ENCODE measurements at places on chromosomes 13 and 19.

DNA sequence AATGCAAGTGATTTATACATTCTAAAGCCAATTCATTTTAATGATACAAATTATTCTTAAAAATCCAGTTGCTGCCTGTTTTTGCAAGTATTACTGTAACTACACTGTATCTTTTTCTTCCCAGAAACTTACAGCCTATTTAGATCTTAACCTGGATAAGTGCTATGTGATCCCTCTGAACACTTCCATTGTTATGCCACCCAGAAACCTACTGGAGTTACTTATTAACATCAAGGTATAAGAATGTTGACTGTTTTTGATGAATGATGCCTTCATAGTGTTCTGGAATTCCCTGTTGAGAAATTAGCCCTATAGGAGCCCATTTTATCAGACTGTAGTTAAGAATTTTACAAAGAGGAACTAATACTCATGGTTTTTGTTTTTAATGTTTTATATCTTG is 25.0 kb downstream of the ITM2B start:
- DNase-seq, result no peak

GRCh38 chr13:83879431-83880171 is 2.7 kb downstream of the SLITRK1 start:
- no peak for DNase-seq

GRCh38 chr19:11063434-11063833 is 25.8 kb upstream of the LDLR start:
- DNase-seq, result no peak

DNA sequence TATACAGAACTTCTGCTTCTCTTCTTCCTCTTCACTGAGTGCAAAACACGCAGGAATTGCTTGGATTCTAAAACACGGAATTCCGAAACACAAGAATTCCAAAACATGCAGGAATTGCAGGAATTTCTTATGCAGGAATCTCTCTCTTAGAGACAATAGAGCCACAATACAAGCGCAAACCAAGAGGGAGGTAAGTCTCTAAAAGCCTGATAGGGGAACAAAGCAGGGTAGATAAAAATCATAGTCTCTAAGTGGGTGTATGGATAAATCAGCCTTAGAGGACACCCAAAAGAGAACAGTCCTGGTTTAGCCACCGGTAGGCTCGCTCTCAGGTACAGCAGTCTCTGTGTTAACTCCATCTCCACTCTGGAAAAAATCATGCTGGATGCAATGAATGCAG is 112.9 kb downstream of the LHFPL6 start:
- no peak for DNase-seq

DNA sequence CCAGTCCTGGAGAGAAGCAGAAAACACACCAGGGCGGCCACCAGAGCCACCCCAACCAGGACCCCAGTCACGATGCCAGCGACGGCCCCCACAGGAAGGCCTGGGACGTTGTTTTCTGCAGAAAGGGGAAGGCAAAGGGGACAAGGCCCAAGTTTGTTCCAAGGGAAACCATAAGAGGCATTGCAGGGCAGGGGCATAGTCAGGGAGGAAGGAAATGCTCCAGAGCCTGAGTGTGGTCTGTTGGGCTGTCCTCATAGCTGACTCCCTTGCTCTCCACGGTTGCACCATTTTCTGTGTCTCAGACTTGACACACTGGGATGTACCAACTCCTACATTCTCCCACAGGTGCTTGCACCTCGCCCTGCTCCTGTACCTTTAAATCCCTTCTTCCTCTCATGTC is 5.2 kb downstream of the CEACAM4 start:
- no peak for DNase-seq

DNA sequence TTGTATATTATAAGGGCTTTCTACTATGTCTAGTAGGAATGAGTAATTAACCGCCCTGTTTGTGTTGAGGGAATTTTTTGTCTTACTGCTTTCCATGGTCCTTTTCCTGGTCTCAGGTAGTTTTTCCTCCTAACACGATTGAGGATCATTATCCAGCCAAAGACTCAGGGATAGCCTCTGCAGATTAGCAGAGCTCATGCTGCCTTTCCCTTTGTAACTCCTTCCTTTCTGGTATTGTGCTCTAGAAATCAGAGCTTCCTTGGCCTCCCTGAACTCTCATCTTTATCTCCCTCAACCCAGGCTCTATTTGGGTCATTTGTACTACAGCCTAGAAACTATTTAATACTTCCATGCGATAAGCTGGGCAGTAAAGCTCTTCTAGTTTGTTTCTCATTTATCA is 142.1 kb downstream of the PDS5B start:
- DNase-seq, result no peak

- no peak for DNase-seq
Observed at GRCh38 chr13:38264363-38265131, 85.1 kb upstream of the UFM1 start.

- no peak for DNase-seq
Observed at GRCh38 chr19:1309977-1310852, 24.5 kb downstream of the EFNA2 start.

- no peak for DNase-seq
Observed at GRCh38 chr19:55646889-55647731, 902 bp upstream of the CCDC106 start.

GRCh38 chr19:44738603-44739558 is 9.6 kb upstream of the BCL3 start:
- no peak for DNase-seq

All from NCI-H1930 (cell line).